Activated T-cell treated with anti-CD3 and anti-CD28 coated beads, Interleukin-2, amount 50 U/mL, for 4 hours (primary cell): ENCODE measurements at places on chromosomes 16 and 17. TPM values are rescaled to one million over a fixed set of nuclear protein-coding genes. Genes with fewer than 3 reads are reported as not detected.

PRRT2 gene
- 0.34 TPM for total RNA-seq

SNX20 gene
- 25.7 TPM for total RNA-seq

SOX15 gene
- 0.38 TPM for total RNA-seq

DNA sequence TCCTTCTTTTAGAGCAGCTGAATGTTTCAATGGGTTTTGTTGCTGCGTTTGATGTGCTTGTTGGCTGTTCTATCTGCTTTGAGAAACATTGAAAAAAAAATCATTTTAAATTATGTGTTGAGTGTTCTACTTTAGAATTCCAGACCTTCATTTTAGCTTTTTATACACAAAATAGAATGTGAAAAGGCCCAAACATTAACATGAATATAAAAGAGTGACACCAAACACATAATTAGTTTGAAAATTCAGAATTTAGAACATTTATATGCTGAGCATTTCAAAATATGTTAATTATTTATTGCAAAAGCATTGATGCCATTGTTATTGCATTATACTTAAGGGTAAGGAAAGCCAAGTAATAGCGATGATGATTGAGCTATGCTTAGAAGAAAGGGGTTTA lies 2.9 kb downstream of the NFAT5 start:
- DNase-seq: no peak

GRCh38 chr17:19497624-19498023 lies 36.0 kb upstream of the SLC47A1 start:
- no peak for DNase-seq

- no peak for DNase-seq
Measured at GRCh38 chr17:45342871-45343526, 26.2 kb upstream of the MAP3K14 start.

- no peak for DNase-seq
Measured at GRCh38 chr17:30812218-30813177, 12.0 kb downstream of the CRLF3 start.
